NCI-H2081 treated with DMSO at 0.1 percent for 48 hours (cell line): ENCODE measurements at places on chromosomes 16 and 17.

GRCh38 chr17:63358111-63358839, 87.8 kb downstream of the CYB561 start:
- DNase-seq, result no peak

- DNase-seq, result no peak
Measured at GRCh38 chr17:78272181-78272913, 40.9 kb downstream of the TMEM235 start.

DNA sequence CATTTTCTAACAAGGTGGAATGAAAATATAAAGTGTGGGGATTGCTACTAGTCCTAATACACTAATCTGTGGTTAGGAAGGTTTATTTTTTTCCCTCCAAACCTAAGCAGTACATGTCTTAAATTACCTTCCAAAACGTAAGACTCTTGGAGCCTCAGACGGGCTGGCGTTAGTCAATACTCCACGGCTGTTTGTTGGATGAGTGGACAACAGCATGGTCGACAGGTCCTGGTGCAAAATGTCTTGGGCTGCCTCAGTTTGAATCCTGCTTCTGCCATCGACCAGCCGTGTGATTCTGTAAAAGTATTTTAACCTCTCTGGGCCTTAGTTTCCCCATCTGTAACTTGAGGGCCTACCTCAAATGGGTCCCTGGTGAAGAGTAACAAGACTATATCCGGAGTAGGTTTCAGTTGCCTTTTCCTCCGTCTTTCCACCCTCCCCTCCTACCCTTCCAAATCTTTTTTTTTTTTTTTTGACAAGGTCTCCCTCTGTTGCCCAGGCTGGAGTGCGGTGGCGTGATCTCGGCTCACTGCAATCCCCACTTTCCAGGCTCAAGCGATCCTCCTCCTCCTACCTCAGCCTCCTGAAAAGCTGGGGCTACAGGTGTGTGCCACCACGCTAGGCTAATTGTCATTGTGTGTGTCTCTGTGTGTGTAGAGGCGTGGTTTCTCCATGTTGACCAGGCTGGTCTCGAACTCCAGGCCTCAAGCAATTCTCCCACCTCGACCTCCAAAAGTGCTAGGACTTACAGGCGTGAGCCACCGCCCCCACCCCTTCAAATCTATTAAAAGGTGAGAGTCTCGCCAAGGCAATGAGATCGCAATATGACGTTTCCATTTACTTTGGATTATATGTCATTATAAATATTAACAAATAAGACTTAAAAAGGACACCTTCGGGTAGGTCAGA, 5.8 kb downstream of the SCGB1C2 start:
- DNase-seq, result no peak

GRCh38 chr17:40637931-40638330, 9.7 kb downstream of the SMARCE1 start:
- no peak for DNase-seq

DNA sequence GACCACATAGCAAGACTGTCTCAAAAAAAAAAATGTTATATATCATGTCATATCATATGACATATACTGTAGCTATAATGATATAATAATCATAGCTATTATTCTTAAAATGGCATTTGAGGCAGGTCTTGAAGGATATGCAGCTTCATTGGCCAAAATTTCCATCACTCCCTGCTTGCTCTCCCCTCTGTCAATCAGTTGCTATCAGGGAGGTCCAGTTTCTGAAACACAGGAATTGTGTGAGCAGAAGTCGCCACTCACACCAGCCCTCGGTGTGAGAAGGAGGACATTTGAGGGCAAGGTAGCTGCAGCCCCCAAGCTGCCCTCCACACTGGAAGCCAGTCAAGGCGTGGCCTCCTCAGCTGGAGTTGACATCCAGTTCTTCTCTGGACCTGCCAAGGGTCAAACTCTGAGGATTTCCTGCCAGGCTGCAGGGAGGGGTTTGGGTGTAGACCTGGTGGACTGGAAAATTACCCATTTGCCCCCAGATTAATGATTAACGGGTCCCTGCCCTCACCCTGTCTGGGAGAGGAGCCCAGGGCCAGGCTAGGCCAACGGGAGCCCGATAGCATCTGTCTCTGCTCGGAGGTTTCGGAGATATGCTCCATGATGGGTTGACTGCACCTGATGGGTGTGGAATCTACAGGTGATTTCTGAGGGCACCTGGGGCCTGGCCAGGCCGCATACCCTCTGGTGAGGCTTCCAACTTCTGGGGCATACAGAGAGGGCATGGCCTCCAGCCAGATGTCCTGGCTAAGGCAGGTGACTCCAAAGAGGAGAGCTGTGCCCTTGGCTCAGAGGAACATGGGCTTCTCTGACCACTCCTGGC, 18.8 kb downstream of the WNT9B start:
- DNase-seq, result no peak

DNA sequence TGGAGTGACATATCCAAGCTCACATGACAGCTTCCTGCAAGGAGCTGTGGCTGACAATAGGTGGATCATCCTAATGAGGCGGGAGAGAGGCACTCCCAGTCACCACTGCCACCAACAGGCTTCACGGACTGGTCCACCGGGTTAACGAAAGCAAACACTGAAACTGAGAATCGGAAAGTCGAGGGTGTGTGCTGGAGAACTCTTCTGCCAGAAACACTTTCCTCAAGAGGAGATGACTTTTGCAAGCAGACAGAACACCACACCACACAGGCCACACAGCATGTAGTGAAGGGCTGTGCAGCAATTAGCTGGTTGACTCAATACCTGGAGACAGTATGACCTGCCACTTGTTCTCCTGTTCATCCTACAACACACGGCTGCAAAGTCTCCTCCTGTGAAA, 53.0 kb upstream of the DNAJA2 start:
- DNase-seq, result no peak

DNA sequence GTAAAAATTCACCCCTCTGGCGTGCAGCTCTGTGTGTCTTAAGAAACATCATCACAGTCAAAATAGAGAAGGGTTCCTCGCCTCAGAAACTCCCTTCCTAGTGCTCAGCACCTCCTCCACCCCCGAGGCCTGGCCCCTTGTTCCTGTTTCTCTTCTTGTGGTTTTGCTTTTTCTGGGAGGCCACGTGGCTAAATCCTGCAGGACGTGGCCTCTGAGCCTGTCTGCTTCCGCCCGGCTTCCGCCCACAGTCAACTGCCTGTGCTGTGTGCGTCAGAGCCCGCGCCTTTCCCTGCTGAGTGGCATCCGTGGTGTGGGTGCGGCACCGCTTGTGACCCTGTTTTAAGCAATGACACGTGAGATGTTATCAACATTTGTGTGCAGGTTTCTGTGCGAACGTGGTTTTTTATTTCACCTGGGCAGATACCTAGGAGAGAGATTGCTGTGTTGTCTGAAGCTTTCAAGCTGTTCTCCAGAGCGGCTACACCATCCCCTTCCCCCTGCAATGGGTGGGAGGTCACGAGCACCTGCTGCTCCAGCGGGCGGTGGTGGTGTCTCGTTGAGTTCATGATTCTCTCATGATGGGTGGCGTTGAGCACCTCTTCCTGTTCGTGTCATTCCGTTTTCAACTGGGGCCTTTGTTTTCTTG, 21.7 kb downstream of the ACSF3 start:
- no peak for DNase-seq

GRCh38 chr17:79921411-79922115, 82.3 kb upstream of the CBX4 start:
- DNase-seq, result no peak

GRCh38 chr17:32835291-32835761, 41.6 kb downstream of the MYO1D start:
- DNase-seq, result no peak

GRCh38 chr17:77356109-77356689, 215.4 kb downstream of the SEC14L1 start:
- no peak for DNase-seq

DNA sequence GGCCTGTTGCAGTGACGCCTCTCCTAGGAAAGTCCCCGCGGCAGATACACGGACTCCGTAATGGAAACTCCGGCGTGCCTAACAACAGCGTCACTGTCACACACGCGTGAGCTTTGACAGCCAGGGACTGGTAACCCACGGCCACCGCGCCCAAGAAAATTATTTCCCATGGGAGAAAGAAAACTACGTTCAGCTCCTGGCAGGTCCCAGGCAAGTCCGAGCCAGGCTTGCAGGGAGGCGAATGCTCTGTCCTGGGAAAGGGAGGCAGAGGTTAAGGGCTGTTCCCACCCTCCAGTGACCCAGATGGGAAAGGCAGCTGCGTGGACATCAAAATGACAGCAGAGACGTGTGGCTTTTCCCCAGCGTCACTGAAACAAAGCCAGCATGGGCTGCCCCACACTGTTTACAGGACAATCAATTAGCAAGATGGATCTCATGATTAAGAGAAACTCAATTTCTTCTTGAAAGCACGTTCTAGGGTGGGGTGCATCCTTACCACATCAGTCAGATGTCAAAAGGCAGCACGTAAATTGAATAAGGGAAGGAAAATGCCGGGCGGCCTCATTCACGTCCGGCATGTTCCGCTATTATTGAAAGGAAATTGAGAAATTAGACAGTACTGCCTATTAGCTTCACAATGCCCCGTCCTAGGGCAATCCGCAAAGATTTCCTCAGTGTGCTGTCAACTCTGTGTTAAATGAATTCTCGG, 82.5 kb downstream of the NXN start:
- no peak for DNase-seq

- no peak for DNase-seq
Measured at GRCh38 chr17:12896180-12896785, 107.0 kb downstream of the ARHGAP44 start.

- peak; percentile 79 for DNase-seq
Measured at GRCh38 chr17:76405967-76406647, 21.7 kb downstream of the SPHK1 start.

DNA sequence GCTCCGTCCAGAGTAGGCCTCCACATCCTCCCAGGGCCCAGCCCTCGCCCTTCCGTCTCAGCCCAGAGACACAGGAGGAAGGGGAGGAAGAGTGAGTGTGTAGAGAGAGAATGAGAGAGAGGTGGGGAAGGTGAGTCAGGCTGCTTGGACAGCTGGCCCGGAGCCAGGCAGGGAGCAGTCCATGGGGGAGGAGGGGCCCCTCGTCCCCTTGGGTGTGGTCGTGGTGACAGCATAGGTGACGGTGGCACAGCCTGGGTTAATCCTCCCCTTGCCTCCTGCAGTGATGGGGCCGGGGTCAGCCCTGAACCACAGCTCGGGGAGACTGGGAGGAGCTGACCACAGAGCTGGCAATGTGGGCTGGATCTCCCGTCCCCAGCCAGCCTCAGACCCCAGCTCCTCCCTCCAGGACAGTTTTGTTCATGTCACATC, 36.5 kb downstream of the FA2H start:
- no peak for DNase-seq

DNA sequence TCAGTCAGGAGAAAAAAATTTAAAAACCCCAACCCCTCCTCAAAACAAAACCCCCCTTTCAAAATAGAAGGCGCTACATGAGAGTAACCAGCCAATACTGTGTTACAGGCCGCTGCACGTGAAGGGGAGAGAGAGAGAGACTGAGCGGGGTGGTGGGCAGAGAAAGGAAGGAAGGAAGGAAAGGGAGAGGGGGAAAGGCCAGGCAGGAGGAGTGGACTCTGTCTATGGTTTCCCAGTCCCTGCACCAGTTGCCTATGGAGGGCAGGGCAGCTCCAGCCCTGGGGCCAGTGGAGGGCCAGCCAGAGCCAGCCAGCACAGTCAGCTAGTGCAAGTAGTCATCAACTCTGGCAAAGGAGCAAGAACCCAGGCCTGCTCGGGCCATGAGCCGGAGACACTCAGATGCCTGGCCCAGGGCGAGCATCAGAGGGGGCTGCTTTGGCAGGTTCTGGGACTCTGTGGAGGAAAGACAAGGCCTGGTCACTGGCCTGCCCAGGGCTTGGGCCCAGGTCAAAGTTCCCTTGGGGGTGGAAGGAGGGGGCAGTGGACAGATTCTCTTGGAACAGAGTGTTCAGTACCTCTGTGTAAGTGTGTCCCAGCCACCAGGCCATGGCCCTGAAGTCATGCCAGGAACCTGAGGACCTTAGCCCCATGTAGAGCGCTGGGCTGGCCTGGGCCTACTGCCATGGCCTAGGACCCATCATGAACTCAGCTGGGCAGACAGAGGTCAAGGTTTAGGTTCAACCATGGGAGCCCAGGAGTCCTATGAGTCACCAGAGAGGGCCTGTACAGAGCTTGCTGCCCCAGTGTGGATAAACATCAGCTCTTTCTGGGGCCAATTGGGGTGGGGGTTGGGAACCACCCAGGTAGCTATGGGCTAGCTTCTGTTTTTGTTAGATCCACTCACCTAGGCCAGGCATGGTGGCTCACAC, 7.3 kb upstream of the GFOD2 start:
- DNase-seq, result no peak

DNA sequence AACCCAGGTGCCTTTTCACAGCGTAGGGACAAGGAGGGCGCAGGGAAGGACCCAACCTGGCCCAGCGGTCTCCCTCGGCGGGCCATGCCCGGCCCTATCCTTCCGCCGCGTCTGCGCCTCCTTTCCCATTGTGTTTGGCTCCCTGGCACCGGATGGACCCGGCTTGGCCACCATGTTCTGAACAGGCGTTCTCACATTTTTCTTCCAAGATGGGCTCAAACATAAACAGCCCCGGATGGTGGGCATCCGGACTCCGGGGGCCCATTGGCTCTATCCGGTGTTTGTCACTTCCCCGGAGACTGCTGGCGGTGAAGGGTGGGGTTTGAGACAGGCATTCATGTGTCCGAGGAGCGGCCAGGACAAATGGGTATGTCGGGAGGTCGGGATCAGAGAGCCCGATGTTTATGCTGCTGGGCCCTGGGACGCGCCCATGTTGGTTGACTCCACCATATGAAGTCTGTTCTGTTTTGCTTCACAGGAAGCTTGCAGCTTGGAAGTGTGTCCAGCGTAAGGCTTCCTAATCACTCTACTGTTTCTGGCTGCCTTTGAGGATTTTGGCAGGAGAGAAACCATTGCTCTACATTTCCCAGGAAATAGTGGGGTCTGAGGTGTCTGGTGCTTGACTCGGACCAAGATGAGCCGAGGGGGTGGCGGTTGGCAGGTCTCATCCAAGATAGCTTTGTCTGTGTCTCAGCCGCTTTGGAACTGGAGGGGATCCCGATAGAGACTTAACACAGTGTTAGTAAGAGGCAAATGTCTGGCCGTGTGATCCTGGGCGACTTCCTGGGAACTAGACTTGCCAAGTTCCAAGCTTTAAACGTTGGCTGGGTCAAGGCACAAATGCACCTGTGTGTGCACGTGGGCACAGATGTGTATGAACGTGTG, 188.3 kb downstream of the IRF8 start:
- no peak for DNase-seq

- DNase-seq, result no peak
Measured at GRCh38 chr16:15952265-15952711, 2.9 kb downstream of the ABCC1 start.

DNA sequence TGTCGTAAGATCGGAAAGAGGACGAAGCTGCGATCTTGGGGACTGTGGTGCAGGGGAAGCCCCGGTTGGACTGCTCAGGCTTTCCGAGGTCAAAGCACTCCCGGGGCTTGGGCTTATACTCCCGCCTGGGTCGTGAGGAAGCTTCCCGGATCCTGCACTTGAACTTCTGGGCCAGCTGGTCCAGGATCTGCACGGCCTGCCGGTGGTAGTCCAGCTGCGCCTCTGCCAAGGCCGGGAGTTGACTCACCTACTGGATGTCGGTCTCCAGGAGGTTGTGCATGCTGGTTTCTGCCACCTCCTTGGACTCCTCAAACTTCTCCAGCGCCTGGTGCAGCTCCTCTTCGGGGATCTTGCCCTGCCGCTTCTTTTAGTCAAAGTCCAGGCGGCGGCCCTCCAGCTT, 99.2 kb downstream of the KPNA2 start:
- no peak for DNase-seq
